Right lung (tissue), 10 donors: ENCODE measurements at places on chromosomes 16 and 17. TPM values are rescaled to one million over a fixed set of nuclear protein-coding genes. Genes with fewer than 3 reads are reported as not detected.

The CA7 gene
- polyA plus RNA-seq = not detected

The RTN4RL1 gene
- polyA plus RNA-seq = 1.1 TPM

The PERCC1 gene
- 0.81 TPM for polyA plus RNA-seq

The KRTAP3-2 gene
- not detected for polyA plus RNA-seq

The ETV4 gene
- 17.3 TPM for polyA plus RNA-seq

The NOG gene
- polyA plus RNA-seq = 0.74 TPM

The CALB2 gene
- not detected for polyA plus RNA-seq
